CD14-positive monocyte (primary cell): ENCODE measurements at places on chromosomes 3 and 15. TPM values are rescaled to one million over a fixed set of nuclear protein-coding genes. Genes with fewer than 3 reads are reported as not detected.
A peak's percentile ranks its signal among the peaks of the same experiment; 100 is the strongest.

Gene MTHFS
- 76.4 TPM for polyA plus RNA-seq

Gene SLC9C1
- not detected for polyA plus RNA-seq

Gene GOLGA6B
- not detected for polyA plus RNA-seq

Gene SLC30A4
- polyA plus RNA-seq, result 0.09 and 0.17 TPM in 2 replicates

Gene CLRN1
- polyA plus RNA-seq, result not detected

Gene GTPBP8
- polyA plus RNA-seq, result 10.8 TPM

DNA sequence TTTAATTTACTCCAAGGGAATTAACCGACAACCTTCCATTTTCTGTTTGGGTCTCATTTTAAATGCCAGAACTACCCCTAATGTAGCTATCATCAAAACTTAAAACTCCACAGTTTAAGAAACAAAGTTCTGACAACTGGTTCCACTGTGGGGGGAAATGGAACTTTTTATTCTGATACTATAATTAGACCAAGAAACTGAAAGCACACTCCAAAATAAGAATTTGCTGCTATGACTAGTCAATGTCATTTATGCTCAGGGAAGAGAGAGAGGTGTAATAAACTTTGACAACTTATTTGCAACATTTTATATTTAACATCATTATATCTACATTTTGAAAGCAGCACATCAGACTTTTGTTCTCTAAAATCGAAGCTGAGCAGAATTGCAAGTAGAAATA is 169.2 kb downstream of the ANXA2 start:
- no peak for DNase-seq

GRCh38 chr3:11641683-11642430 is 1.9 kb downstream of the VGLL4 start:
- DNase-seq, result peak; percentile 11

DNA sequence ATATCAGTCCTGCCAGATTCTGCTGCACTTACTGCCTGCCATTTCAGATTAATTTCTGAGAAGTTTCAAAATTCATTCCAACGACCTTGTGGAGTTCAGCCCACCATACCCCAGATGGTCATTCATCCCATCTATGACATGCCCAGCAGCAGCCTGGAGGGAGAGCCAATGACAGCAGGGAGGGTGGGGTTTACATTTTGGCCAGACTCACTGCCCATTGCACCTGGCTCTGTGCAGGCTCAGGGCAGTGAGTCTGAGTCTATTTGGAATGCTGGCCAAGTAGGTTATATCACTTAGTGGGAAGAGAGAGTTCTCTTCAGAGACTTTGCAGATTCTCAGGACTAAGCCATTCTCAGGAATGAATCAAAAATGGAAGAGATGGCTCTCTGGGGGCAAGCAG is 21.5 kb downstream of the SRPRB start:
- DNase-seq, result no peak

DNA sequence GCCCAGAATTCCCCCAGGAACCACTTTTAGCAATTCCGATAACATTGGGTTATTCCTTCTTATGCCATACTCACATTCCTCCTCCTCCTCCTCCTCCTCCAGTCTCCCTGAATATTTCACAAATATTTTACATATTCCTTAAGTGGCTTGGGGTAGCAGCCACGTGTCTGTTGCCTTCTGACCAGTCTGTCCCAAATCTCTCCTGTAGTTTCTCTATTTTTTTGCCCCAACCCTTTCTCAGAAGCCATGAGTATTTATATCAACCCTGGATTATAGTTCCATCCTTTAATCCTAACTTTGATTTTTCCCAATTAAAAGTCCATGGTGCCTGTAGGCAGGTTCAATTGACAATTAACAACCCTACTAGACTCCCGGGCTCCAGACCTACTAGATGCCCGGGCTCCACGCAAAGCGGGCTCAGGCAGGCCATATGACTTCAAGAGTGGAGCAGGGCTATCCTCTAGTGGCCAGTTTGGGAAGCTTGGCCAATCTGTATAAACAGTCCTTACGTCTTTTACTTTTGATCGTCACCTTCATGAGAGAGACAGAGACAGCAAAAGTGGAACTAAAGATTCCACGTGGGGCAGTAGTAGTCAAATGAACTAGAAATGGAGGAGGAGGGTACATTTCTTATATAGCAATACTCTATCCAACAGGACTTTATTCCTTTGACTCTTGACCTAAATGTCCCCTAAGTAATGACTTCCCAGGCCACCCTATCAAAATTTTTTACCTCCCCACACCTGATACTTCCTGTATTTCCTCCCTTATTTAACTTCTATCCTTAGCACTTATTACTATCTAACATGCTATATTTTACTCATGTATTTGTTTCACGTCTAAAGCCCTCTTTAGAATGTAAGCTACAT is 69.7 kb downstream of the USF3 start:
- DNase-seq, result peak; percentile 82

DNA sequence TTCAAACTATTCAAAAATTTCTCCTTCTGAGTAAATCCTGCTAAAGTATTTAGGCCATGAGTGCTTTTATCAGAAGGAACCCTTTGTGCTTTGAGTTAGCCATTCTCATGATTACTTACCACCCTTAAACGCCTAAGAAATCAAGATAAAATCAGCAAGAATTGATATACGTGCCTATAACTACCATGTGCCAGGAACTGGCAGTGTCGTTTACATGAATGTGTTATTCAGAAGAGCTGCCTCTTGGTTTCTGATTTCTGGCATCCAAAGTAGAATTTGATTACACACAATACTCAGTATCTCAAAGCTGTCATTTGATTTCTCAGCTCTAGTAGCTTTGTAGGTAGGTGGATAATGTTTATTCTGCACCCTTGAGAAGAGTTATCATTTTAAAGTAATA is 351.3 kb upstream of the CCDC54 start:
- DNase-seq, result no peak

DNA sequence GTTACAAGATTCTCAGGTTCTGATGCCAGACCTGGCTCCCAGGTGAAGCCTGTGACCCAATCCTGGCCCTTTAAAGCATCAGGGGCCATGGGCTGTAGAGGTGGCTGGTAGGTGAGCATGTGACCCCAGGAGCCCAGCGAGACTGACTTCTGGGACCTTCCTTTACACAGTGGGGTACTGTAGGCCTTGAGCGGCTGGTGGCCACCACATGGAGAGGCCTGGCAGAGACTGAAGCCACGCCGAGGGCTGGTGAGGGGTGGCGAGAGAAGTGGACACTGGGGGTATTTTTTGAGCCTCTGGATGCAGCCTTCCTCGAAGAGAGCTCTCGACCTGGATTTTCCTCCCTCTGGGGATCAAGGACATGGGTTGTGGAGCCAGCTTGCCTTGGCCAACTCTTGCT is 71.2 kb upstream of the ITGA11 start:
- no peak for DNase-seq

GRCh38 chr15:32918547-32918946 is 200.7 kb downstream of the GREM1 start:
- DNase-seq, result no peak

GRCh38 chr15:40567111-40567510 is 2.0 kb upstream of the RPUSD2 start:
- peak; percentile 14 for DNase-seq

GRCh38 chr3:100927775-100928174 is 65.4 kb downstream of the ABI3BP start:
- DNase-seq, result no peak

GRCh38 chr15:76730262-76730661 is 174.9 kb downstream of the SCAPER start:
- DNase-seq, result no peak

GRCh38 chr3:102180280-102180931 is 254.4 kb upstream of the ZPLD1 start:
- no peak for DNase-seq
